ENCODE measurements at places on chromosomes 5 and 9.
A peak's percentile ranks its signal among the peaks of the same experiment; 100 is the strongest.

- DNase-seq = no peak
Measured at GRCh38 chr9:85508616-85509015, 233.1 kb downstream of the AGTPBP1 start.

GRCh38 chr5:35383041-35383440 lies 152.8 kb upstream of the PRLR start:
- no peak for DNase-seq

GRCh38 chr5:1244976-1245375 lies 19.8 kb downstream of the SLC6A18 start:
- DNase-seq = no peak

DNA sequence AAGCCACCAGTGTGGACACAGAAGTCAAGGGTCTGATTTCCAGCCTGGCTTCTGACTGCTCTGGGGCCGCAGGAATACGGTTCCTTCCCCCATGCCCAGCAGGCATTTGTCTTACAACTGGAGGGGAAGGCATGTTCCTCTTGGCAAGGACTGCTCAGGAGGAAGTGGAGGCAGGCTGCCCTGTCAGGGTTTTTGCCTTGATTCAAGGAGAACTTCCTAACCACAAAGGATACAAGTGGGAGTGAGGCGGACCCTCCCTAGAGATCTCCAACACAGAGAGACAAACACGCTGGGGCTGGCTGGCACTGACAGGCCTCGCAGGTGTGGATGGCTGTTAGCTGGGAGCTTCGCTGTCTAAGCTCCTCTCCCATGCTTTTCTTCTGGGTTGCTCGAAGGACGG lies 19.1 kb downstream of the TGFBI start:
- no peak for DNase-seq

DNA sequence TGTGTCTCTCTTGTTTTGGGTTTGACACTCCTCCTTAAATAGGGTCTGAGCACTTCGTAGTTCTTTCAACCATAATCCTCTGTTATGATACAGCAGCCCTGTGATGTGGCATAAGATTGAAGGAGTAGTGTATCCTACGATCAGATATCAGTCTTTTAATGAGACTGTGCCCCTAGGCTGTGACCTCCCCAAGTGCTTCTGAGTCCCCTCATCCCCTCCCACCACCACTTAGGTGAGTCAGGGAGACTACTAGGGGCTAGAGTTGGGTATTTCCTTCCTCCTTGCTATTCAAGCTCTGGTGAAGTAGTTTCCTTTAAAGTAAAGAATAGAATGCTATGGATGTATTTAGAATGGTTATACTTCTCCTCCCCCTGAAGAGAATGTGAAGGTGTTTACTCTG lies 637.2 kb upstream of the GRAMD2B start:
- DNase-seq = no peak

DNA sequence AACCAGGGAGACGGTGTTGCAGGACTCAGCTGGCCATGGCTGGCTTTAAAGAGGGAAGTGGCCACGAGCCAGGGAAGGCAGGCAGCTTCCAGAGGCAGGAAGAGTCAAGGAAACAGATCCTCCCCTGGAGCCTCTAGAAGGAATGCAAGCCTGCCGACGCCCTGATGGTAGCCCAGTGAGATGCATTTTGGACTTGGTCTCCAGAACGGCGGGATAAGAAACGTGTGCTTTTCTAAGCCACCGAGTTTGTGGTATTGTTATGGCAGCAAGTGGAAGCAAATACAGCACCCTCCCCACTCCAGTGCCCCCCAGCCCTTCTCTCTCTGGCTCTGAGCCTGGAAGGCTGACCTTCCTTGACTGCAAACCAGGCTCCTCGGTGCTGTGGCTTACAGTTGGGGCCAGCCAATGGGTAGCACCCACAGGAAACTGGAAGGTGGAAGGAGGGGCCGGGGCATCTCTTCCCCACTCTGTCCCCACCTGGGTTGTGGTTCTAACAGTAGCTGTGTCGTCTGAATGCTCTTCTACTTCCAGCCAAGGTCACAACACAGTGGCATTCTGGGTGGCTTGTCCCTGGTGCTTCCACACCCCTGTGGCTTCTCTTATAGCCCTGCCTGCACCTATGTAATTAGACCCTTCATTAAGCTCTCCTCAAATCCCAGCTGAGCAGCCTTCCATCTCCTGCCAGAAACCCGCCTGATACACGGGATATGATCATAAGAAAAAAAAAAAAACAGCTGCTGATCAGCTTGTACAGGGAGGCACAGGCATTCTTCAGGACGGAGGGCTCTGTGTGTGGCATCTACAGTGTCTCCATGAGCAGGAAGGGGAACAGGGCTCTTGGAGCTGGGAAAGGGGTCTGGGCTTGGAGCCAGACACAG lies 29.9 kb upstream of the UNC5A start:
- DNase-seq = no peak

DNA sequence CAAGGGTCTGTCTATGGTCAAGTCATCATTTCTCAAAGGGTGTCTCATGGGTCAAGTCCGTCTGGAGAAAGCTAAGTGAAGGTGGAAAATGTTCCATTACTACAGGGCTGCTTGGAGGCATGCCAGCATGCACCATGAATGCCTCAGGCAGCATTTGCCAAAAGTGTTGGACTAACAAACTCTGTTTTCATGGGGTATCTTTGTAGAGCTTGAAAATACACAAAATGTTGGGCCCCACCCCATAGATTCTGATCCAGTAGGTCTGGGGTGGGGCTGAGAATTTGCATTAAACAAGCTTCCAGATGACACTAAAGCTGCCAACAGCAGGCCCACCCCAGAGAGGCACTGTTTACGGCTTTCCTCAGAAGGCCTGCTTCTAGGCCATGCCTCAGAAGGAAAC lies 75.0 kb upstream of the FRRS1L start:
- no peak for DNase-seq

DNA sequence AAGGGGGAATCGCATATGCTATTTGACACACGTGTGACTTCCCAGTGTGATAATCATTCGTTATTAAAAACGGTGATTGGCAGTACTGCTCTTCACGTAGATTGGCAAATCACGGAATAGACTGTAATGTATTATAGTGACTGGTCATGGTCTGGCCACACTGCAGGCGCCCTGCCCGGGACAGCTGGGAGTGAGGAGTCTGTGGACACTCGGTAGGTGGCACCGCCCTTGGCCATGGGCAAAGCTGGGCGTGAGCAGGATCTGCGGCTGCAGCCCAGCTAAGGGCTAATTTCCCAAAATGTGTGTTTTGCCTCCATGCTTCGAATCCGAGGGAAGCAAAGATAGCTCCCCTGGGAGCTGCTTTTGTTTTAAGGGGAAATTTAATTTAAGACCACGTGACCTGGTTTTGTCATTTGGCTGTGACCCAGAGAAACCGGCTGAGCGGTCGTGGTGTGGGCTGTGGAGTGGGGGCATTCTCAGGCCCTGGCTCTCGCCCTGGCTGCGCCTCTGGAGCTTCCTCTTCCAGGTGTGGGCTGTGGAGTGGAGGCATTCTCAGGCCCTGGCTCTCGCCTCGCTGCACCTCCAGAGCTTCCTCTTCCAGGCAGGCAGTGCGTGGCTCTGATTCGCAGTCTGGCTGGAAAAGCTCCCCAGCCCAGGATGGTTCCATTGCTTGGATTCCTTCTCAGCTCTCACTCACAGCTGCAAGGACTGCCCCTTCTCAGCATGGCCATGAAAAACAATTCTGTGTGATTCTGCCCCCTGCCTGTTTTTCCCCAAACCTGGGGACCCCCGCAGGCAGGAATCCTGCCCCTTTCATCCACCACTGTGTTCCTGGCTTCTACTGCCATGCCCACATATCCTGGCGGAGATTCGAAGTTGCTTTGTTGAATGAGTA lies 131.1 kb downstream of the OLFM1 start:
- DNase-seq = no peak

- no peak for DNase-seq
Measured at GRCh38 chr5:68182534-68182933, 33.0 kb upstream of the PIK3R1 start.

DNA sequence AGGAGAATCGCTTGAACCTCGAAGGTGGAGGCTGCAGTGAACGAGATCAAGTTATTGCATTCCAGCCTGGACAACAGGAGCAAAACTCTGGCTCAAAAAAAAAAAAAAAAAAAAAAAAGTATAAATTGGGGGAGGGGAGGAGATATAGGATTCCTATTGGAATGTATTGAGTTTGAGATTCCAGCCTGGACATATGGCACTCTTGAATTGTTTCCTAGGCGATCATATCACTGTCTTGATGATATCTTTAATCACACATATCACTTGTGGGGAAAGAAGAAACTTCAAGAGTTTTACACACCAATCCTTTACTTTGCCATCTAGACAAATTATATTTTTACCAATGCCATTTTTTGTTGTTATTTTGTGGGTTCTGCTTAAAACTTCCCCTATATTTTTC lies 42.4 kb downstream of the TMC1 start:
- DNase-seq = no peak

- no peak for DNase-seq
Measured at GRCh38 chr5:55900068-55900467, 48.9 kb downstream of the IL31RA start.

- DNase-seq = no peak
Measured at GRCh38 chr9:4152876-4153275, 147.0 kb downstream of the GLIS3 start.

GRCh38 chr5:144002876-144003275 lies 167.6 kb downstream of the YIPF5 start:
- no peak for DNase-seq

GRCh38 chr9:122464633-122465567 lies 12.8 kb downstream of the OR1J1 start:
- DNase-seq = peak; percentile 59

DNA sequence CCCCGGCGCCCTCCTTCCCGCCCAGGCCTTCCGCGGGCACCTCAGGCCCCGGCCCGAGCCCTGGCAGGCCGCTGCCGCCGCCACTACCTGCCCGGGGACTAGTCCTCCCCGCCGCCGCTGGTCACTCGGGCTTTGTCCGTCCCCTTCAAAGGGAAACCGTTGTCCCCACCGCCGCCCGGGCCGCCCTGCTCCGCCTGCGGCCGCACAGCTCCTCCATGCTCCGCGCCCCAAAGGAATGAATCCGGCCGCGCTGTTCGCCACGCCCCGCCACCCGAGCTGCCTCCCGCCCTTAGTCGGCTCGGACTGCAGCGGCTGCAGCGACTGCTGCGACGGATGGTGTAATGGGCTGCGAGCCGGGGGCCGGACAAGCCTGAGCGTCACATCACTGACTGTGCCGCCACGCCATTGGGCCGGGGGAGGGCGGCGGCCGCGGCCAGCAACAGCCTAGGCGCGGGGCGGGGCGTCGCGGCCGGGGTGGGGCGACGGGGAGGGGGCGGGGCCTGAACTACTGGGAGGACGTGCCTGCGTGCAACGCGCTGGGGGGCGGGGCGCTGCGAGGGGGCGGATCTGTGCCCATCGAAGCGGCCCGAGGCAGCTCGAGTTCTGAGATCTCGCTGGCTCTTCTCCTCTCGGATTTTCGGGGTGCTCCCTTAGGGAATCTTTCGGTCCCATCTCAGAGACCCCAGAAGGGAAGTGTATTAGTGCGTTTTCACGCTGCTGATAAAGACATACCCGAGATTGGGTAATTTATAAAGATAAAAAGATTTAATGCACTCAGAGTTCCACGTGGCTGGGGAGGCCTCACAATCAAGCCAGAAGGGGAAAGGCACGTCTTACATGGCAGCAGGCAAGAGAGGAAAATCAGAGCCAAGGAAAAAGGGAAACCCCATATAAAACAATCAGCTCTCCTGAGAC lies at the start of gene FEM1C:
TSS of gene FEM1C (minus strand) at position 340 of the 915 bp plus-strand sequence. CDS start 1,282 bp downstream, outside the sequence.
- peak; percentile 98 for DNase-seq

GRCh38 chr9:77604316-77604715 lies 43.8 kb downstream of the GNA14 start:
- no peak for DNase-seq

- no peak for DNase-seq
Measured at GRCh38 chr5:19297934-19298333, 690.1 kb downstream of the CDH18 start.

DNA sequence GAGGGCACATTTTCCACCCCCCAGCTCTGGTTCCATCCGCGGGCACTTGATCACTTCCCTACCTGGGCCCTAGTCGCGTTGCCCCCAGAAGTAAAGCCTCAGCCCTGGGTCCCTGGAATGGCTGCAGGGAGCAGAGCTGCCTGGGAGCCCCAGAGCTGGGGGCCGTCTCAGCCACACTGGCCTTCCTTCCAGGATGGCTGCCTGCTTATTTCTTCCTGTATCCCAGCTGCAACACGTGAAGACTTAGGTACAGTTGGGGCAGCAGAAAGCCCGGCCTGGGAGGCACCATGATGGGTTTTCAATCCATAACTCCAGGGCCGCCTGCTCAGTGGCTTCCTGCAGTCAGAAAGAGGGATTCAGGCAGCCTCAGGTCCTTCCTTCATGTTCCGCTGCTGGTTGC lies 232.3 kb downstream of the IRX2 start:
- DNase-seq = no peak

- DNase-seq = no peak
Measured at GRCh38 chr5:56647099-56647850, 168.1 kb upstream of the MAP3K1 start.

GRCh38 chr9:80040457-80040856 lies 468.7 kb downstream of the TLE4 start:
- DNase-seq = no peak

- DNase-seq = no peak
Measured at GRCh38 chr9:18359335-18359734, 114.6 kb upstream of the ADAMTSL1 start.

DNA sequence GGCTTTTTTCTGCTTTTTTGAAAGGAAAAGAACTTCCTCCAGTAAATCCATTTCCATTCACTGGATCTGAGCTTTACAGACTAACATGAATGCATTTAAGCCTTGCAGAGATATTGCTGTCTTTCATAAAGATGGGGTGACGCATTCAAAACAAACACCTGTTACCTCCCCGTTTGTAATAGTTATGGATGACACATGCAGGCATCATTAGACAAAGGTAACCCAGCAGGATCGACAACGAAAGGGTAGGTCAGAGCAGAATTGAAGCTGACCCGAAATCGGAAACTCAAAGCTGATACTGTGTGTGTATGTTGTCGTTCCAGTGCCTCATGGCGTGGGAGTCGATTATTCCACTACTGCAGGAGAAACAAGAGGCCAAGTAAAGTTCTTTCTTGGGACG lies 22.2 kb downstream of the SLC46A2 start:
- no peak for DNase-seq

- DNase-seq = no peak
Measured at GRCh38 chr5:15326932-15327331, 173.0 kb upstream of the FBXL7 start.

GRCh38 chr5:161042443-161042842 lies 190.4 kb upstream of the ATP10B start:
- DNase-seq = no peak

DNA sequence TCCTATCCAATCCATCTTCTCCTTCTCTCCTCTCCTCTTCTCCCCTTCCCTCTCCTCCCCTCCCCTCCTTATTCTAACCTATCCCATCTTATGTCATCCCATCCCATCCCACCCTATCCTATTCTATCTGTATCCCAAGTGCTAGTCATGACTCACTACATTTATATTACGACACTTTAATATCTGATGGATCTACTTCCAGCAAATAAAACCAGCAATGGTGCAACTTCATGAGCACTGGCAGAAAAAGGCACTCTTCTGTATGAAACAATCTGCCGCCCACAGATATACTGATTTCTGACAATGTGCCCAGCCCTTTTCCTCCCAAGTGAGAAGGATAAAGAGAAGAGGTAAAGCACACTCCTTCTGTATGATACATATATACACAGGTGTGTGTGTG lies 86.6 kb upstream of the ANKH start:
- DNase-seq = no peak
